Forelimb muscle (tissue), 1 donor: ENCODE measurements at places on chromosomes 13 and 19.
A peak's percentile ranks its signal among the peaks of the same experiment; 100 is the strongest.

DNA sequence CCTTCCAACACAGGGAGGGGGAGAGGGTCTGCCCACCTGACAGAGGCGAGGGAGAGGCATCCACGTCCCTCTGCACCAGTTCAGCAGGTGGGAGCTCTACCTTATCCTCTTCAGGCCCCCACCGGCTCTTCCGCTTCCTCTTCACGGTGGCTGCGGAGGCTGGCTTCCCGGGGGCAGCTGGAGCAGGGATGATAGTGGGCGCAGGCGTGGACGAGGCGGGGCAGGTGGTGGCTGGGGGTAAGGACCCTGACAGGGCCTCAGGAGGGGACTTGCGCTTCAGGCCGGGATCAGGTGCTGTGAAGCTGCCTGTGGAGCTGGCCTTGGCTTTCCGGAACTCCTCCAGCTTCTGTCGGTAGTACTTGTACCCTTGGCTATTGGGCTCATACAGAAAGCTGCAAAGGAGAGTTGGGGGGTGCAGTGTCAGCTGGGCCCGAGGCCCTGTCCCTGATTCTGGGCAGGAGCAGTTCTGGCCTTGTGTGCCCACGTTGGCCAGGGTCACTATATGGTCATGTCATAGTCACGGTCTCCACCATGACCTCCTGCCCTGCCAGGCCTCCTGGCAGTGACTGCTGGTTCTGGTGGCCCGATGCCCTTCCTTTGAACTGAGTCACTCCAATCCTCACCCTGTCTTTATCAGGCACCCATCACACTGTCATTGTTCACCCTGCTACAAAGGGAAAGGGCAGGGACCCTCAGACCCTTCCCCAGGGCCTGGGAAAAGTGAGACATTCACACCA, 23.2 kb downstream of the SUGP1 start:
- DNase-seq: no peak

DNA sequence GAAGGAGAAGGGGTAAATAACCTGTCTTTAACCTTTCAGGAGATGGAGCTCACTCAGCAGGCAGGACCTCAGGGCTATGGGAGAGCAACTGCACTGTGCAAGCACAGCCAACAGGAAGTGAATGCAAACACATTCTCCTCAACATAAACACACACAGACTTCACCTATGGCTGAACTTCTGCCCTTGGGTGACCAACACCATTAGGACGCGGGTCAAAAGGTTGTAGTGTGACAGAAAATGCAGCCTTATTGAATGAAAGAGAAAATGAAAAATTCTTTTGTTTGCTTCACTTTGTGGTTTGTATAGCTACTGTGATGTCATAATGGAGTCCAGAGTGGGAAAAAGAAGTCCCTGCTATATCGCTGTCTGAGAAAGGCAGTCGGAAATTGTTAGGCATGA, 323.0 kb downstream of the NDFIP2 start:
- DNase-seq: no peak

DNA sequence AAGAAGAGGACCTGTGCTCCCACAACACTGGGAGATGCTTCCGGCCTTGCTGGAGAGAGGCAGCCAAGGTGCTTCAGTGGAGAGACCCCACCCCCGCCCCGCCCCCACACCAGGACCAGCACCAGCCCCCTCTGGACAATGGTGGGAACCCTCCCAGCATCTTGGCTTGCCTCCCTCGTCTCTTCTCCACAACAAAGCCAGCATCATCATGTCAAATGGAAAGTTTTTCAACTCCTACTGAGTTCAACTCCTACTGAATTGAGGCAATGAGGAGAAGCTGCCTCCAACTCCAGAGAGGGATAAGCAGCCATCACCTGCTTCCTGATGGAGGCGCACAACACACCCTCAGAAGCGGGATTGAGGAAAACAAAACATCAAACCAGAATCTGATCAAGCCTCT, 12.8 kb downstream of the DEDD2 start:
- no peak for DNase-seq

- no peak for DNase-seq
These were observed 590 bp upstream of the LGI4 start for GRCh38 chr19:35135389-35135909.

GRCh38 chr19:4477034-4477801, 5.1 kb downstream of the HDGFL2 start:
- no peak for DNase-seq

DNA sequence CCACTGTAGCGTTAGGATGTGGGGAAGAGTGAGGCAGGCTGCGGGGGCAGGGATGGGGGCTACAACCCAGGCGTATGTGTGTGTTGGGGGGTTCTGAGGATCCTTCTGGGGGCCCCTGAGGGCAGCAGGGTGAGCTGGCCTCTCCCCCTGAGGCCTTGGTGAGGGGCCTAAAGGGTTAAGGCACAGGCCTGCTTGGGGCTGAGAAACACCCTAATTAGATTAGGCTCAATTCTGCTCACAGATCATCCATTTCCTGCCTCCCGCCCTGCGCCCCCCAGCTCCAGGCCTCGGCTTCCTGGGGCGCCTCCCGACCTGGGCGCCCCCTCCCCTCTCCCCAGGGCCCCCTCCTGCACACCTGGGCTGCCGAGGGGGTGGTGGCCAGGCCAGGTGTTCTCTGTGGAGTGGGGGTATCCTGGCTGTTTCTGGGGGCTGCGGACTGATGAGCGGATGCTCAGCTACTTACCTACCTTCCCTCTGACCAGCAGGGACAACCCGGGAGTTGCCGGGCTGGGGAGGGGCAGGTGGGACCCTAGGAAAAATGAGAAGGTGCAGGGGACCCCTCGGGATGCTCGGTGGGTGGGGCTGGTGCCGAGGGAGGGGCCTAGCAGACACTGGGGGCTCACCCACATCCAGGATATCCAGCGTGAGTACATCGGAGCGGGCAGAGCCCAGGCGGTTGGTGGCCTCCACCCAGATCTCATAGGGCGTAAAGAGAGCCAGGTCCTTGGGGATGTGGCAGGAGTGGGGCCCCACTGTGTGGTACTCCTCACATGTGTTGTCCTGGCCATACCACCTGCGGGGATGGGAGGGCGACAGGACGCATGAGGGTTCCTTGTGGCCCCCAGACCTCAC, 8.6 kb downstream of the CRLF1 start:
- no peak for DNase-seq

- no peak for DNase-seq
These were observed 14.9 kb upstream of the LATS2 start for GRCh38 chr13:21076253-21076652.

DNA sequence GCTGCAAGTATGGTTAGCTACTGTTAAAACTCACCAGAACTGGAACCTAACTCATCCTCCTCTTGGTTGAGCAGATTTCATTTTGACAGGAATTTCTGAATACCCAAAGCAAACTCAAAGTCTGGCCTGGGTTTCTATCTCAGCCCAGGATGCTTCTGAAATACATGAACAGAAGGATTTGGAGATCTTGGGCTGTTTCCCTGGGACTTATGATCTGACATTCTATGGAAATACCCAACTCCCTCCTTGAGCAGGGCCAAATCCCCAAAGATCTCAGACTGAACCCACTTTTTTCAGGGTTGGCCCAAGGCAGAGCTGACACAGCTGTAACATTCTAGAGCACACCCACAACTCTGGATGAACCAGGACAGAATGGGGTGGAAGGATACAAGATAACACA, 1.1 kb upstream of the ITM2B start:
- DNase-seq: no peak

DNA sequence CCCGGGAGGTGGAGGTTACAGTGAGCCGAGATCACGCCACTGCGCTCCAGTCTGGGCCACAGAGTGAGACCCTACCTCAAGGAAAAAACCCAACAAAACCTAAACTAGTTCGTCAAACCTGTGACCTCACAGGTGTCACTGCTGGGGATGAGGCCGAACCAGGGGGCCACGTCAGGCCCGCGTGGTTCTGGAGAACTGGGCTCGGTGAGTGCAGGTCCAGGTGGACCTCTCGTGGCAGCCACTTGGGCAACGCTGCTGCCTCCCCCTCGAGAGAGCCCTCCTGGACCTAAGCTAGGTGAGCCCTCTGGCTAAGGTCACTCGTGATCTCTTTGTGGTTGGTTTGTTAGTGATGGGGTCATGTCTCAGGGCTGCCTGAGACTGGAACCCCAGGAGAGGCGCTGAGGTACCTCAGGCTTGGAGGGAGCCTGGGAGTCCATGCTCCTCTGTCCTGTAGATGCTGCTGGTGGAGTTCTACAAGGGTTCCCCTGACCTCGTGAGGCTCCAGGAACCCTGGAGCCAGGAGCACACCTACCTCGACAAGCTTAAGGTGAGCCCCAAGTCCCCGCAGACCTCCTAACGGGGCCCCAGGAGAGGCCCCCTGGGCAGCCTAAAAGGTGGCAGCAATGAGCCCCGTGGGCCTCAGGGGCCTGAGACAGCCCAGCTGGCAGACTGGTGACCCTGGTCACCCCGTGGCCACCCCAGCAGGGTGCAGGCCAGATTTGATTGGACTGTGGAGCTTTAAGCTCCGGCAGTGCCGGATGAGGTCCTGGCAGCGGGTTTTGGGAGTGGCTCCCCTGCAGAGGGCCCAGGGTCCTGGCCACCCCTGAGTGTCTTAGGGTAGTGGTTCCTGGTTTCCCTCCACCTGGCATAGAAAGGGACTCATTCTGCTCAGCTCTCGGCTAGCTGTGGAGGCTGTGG, 15.6 kb downstream of the MPND start:
- no peak for DNase-seq

DNA sequence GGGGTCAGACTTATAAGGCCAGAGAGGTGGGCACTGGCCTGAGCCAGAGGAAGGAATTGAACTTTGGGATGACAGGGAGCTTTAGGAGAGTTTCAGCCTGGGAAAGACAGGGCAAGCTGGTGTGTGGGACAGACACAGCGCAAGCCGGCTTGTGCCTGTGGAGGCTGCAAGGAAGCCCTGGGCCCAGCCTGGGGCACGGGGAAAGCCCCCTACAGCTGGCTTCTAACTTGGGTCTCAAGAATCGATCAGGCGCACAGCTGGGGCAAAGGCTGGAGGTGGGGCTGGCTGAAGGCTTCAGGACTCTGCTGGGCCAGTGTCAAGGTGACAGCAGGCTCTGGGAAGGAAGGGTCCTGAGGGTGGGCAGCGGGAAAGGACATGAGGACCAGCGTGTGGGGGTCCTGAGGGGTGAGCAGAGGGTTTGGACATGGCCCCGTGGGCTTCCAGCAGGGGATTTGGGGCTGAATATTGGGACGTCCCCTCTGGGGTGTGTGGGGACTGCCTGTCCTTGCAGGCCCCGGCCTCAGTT, 3.0 kb downstream of the PTOV1 start:
- no peak for DNase-seq

DNA sequence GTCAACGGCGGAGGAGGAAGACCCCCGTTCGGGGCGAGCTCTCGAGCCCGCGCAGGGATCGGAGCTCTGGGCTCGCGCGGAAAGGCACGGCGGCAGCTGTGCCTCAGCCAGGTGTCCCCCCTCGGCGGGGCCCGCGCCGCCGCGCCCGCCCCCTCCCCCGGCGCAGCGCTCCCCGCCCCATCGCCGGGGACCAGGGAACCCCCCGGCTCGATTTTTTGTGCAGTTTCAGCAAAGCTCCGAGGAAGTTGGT, 110.0 kb downstream of the KCNRG start:
- no peak for DNase-seq

DNA sequence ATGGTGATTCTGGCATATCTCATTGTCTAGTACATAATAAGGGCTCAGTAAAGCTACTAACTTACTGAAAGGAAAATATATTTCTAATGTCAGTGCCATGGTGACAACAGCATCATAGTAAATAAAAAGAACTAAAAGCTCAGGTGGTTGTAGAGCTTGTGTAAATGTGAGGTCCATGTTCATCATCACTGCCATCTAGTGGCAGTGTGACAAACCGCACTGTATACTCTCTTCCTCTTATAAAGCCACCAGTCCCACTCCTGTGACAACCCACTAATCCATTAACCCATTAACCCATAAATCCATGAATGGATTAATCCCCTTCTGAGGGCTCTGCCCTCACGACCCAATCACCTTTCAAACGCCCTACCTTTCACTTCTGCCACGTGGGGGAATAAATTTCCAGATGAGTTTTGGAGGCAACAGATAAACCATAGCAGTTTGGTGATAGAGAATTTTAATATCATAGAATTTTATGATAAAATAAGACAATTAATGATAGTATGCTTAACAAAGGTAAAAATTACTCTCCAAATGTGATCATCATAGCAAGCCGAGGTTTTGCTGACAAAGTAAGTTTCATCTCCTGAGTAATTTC, 160.4 kb upstream of the SGCG start:
- peak; percentile 55 for DNase-seq

DNA sequence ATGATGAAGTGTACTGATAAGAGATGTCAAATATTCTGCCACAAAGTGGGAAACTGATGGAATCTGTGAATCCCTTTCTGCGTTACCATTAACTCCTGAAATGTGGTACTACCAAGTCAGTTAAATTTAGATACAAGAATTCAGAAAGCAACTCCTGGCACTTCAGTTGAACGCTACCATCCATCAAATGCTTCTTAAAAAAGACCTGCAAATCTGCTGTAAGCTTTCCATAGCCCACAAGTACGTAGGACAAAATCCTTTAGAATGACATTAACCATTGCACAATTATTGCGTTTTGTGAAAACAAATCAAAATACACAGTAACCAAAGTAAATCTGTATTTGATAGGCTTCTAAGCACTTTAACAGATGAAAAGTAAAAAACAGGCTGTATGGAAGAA, 5.4 kb downstream of the SMAD9 start:
- no peak for DNase-seq

DNA sequence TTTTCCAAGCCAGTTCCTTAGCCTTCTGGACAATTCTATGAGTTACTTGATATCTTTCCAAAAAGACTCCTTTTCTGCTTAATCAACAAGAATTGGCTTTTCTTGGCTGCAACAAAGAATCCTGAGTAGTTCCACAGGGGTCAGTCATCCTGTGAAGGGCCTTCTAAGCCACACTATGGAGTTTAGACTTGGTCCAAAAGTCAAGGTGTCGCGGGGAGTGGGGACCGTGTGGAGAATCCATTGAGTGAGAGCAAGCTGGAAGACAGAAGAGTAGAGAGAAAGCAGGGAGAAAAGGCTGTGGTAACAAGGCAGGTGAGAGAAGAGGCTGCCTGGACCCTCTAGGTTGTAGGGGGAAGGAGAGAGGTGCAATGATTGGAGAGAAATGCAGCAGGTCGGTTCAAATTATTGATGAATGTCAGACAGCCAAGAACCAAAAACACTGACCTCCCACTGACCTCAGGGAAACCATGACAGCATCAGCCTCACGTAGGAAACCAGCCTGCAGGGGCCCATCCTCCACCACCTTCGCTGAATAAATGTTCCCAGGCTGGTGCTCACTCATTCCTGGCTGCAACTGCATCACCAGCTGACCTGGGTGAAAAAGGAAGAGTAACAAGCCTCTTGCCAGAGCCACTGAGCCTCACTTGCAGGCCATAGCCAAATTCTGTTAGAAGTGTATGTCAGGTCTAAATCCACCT, 7.1 kb upstream of the IFT88 start:
- no peak for DNase-seq
